ENCODE measurements at places on chromosomes 16 and 17.
A peak's percentile ranks its signal among the peaks of the same experiment; 100 is the strongest.

- DNase-seq = no peak
Measured at GRCh38 chr16:84690088-84690819, 9.5 kb upstream of the USP10 start.

DNA sequence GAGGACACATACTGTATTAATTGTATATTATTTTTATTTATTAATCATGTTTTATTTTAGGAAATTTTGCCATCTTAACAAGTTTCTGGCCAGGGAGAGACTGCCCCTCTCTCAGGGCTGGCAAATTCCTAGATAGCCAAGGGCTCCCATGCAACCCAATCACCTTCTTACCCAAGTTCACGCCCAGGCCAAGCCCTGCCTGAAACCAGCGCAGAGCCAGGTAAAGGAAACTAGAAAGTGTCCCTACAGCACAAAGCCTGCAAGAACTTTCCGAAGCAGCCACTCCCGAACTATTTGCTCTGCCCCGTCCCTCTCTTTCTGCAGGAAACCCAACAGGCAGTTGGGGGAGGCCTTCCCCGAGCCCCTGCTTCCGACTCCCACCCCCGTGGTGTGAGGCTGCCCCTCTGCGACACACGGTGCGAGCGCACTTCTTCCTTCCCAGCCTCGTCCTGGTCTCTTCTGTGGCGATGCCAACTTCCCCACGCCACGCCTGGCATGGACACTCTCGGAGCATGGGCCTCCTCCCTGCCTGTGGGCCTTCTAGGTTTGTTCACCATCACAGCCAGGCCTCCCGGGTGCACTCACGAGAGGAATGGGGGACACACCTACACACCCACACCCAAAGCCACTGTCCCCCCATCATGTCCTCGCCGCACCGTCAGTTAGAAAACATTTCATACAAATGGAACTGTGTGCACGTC, 100.4 kb downstream of the ZNF778 start:
- no peak for DNase-seq

DNA sequence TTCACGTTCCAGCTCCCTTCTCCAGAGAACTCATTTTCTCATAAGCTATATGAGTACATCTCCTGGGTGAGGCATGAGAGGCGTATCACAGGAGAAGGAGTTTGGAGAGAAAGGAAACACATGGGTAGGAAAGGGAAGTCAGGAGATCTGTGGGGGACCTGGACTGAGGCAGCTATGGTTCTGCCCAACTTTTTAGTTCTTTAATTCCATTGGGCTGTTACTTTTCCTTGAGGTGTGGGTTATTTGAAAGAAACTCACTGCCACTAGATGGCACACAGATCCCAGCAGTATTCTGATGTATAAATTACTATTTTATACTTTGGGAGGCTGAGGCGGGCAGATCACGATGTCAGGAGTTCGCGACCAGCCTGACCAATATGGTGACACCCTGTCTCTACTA, 63.6 kb downstream of the NUP93 start:
- no peak for DNase-seq

DNA sequence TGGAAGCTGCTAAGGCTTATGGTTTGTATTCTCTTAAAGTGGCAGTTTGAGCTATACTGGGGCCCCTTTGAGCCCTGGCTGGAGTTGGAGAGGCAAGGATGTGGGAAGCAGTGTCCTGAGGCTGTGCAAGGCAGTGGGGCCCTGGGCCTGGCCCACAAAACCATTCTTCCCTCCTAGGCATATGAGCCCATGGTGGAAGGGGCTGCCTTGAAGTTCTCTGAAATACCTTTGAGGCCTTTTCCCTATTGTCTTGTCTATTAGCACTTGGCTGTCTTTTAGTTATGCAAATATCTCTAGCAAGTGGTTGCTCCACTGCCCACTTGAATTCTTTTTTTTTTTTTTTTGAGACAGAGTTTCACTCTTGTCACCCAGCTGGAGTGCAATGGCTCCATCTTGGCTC, 119.2 kb downstream of the PCTP start:
- no peak for DNase-seq

- no peak for DNase-seq
Measured at GRCh38 chr16:57533431-57534336, 2.7 kb downstream of the CCDC102A start.

DNA sequence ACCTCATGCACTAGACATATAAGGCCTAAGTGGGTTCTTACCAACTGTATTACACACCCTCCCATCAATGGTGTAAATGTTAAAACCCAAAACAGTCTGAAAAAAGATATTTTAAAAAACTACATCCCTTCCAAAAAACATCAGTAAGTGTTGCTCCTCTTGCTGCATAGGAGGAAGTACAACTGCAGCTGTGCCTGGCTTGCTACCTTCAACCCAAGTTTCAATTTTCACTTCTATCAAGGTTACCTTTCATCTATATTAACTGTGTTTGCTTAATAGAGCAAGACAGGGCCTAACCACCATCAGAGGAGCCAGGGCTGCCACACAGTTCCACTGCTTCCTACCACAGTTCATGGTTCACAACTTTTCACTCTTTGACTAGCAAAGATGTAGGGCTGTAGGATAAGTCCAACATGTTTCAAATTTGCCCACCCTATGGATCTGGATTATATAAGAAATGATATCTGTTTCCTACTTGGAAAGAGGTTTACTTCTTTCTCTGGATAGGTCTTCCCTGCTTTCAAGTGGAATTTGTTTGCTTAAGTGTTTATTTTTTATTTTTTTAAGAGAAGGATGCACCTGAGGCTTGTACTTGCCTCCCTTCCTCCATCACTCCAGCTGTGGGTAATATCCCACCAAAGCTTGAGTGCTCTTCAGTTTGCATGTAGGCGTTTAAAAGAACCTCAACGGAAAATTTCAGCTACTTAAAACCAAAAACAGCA, 56.7 kb downstream of the GRB7 start:
- no peak for DNase-seq

- DNase-seq = no peak
Measured at GRCh38 chr16:84986102-84986501, 25.2 kb downstream of the ZDHHC7 start.

DNA sequence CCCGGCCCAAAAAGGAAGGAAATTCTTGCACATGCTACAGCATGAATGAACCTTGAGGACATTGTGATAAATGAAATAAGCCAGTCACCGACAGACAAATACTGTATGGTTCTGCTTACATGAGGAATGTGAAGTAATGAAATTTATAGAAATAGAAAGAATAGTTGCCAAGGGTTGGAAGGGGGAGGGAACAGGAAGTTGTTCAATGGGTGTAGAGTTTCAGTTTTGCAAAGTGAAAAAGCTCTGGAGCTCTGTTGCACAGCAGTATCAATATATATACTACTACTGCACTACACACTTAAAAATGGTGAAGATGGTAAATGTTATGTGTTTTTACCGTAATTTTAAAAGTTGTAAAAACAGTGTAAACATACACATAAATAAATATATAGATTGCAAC, 43.7 kb downstream of the PKD1L3 start:
- DNase-seq = no peak

- no peak for DNase-seq
Measured at GRCh38 chr16:307691-308312, 24.8 kb downstream of the PDIA2 start.

- DNase-seq = no peak
Measured at GRCh38 chr16:67415872-67416793, at the start of gene ZDHHC1. ZDHHC1 (minus strand) TSS chr16:67416477; CDS start chr16:67407775, 8,702 bp downstream.

GRCh38 chr16:87794485-87795078, 28.8 kb upstream of the KLHDC4 start:
- no peak for DNase-seq

DNA sequence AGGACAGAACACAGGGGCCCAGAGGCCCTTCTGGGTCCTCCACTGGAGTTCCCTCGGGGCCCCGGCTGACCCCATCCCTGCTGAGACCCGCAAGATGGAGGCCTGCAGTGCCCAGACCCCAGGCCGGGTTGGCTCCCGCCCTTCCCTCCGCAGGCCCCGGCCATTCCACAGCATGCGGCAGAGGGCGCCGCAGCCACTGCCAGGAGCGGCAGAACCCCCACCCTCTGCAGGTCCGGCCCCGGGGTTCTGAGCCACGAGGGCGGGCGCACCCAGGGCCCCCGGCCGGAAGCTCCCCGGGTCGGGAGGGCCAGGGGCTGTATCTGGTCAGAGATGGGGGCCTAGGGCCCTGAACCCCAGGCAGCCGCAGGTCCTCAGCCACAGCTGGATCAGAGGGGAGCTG, 2.4 kb upstream of the PERCC1 start:
- DNase-seq = no peak

DNA sequence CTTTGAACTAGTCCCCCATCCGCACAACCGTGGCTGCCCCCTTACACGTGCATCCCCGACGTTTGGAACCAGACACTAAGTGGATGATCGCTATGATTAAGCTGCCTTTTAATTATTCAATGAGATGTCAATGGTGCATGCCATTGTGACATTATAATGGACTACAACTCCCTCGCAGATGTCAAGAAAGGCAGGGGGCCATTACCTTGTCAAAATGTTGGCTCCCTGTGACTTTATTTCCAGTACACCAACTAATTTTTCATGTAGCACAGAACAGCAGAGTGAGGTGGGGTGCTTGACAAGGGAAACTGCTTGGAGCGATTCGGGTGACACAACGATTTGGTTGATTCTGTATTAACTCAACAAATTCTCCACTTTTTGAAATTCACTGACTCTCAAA, 26.5 kb downstream of the ASIC2 start:
- no peak for DNase-seq

GRCh38 chr17:48621410-48622392, 4.5 kb downstream of the HOXB9 start:
- DNase-seq = no peak

DNA sequence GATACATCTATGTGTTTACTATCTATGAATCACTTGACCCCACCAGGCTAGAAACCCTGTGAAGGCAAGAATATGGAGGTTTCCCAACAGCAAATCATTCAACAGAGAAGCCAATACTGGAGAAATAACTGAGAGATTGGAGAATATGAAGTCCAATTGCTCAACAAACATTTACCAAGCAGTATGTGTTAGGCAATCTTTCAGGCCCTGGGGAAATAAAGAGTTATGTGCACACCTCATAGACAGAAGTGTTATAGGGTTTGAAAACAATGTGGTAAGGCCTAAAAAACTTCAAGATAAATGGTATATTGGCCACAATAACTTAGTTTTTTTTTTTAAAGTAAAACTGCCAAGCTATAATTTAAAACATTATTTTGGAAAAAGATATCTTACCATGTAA, 1245.8 kb downstream of the CDH11 start:
- DNase-seq = no peak

- DNase-seq = no peak
Measured at GRCh38 chr17:4610162-4610561, 25.8 kb downstream of the SMTNL2 start.

- DNase-seq = no peak
Measured at GRCh38 chr17:52660692-52661091, 502.2 kb upstream of the CA10 start.

- no peak for DNase-seq
Measured at GRCh38 chr16:81639348-81639747, 139.7 kb upstream of the PLCG2 start.

DNA sequence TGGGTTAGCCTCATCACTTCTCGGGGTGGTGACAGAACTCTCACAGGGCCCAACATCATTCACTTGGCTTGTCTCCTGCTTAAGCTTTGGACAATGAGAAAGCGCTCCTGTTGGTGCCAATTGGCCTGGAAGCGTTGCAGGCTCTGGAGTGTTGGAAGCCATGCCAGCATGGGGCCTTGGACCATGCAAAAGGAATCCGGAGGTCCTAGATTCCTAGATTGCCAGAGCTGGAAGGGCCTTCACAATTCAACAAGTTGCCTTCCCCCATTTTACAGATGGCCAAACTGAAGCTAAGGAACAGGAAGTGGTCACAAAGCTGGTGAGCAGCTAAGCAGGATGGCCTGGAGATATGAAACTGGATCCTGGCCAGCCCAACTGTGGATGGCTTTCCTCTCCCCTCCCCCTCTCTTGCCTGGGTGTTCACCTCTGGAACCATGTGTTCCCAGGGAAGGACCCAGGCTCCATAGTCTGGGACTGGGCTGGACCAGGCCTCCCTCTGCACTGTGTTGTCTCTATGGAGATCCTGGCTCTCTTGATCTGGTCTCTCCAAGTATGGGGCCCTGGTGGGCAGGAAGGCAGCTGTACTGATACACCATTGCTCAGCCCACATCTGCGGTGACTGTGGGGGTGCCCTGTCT, 6.0 kb upstream of the IGFBP4 start:
- DNase-seq = no peak

GRCh38 chr17:47935961-47936360, 5.4 kb upstream of the PNPO start:
- peak; percentile 56 for DNase-seq

DNA sequence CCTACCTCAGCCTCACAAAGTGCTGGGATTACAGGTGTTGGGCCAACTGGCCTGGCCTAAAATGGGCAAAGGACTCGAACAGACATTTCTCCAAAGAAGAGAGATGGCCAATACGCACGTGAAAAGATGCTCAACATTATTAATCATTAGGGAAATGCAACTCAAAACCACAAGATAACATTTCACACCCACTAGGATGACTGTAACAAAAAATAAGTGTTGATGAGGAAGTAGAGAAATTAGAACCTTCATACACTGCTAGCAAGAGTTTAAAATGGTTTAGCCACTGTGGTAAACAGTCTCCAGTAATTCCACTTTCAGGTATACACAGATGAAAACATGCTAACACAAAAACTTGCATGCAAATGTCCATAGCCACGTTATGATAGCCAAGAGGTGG, 5.7 kb downstream of the TMED6 start:
- no peak for DNase-seq
